ENCODE measurements at places on chromosomes 6 and 20.

- no peak for DNase-seq
These were observed 83.6 kb upstream of the CCDC167 start for GRCh38 chr6:37583261-37583660.

DNA sequence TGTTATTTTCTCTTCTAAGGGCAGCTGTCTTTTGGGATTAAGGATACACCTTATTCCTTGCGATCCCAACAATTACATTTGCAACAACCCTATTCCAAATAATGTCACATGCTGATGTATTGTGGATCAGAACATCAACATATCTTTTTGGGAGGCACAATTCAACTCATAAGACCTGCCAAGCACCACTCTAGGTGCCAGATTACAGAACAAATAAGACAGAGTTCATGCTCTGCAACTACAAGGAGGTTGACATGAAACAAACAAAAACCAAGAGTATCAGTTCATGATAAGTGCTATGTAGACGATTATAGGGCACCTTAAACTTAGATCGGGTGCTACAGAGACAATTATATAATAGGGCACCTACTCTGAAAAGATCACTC is 203.2 kb upstream of the SGK1 start:
- no peak for DNase-seq

- DNase-seq: no peak
These were observed 54.7 kb upstream of the PDE7B start for GRCh38 chr6:135796643-135797305.

DNA sequence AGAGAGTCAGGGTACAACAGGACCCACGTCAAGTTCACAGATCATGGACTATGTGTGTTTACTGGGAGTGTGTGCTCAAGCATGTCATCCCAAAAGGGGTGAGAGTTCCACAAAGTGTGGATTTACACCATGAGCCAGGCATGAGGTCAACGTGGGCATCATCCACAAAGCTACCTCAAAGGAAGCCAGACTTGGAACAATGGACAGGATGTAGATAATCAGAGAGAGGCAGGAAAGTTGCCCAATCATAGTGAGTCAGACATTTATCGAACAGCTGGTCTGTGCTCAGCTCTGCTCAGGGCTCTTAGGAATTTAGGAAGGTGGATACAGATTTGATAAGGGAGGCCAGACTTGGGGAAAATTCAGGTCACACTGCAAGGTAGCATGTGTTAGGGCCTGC is 317.2 kb upstream of the CDYL start:
- no peak for DNase-seq

GRCh38 chr20:62368392-62368975 is 1.4 kb upstream of the LAMA5 start:
- no peak for DNase-seq

- no peak for DNase-seq
These were observed 29.3 kb downstream of the HSF2 start for GRCh38 chr6:122428781-122429180.

GRCh38 chr6:15893556-15894253 is 230.9 kb upstream of the DTNBP1 start:
- DNase-seq: no peak

DNA sequence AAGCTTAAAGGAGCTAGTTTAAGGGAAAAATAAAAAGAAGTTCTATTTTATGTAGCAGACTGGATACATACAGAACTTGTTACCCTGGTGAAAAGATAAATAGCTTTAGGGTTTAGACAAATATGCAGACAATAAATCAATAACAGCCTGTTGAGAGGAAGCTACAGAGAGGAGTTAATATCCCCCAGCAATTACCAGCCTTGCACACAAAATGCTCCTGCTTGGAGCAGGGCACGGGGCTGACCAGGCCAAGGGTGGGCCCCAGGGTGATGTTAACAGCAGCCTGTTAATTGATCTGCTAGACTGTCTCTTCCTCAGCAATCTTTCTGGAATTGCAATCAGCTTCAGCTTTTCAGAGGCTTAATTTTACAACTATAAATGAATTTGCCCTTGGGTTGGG is 125.1 kb upstream of the SOX4 start:
- no peak for DNase-seq

DNA sequence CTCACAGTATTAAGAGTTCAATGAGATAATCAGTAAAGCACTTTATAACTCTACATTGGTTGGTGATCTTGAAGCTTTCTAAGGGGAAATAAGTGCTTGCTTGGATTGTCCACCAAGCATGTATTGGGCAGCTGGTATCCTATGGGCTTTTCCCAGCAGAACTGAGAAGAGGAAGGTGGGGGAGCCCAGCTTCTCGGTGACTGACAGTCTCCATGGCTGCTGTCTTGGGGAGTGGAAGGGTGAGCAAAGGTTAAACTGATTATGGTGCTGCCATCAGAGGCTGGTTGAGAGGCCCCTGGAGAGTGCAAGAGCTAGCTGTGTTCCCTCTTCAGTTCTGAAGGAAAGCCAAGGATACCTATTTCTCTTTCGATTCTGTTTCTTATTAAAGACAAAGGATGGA is 35.5 kb upstream of the ADTRP start:
- DNase-seq: no peak
